ENCODE measurements at places on chromosomes 5 and 9. TPM values are rescaled to one million over a fixed set of nuclear protein-coding genes. Genes with fewer than 3 reads are reported as not detected.

The MCTP1 gene
- total RNA-seq = 4.8 TPM

The MED27 gene
- total RNA-seq = 18.6 TPM

The PCDHA3 gene
- total RNA-seq = 0.17 TPM

The NUTM2F gene
- not detected for total RNA-seq

The EHMT1 gene
- 57.0 TPM for total RNA-seq

The NEURL1B gene
- total RNA-seq = 2.6 TPM

The RNF183 gene
- total RNA-seq = not detected

All from smooth muscle cell of trachea (primary cell).